ENCODE measurements at places on chromosomes 12 and 14.

DNA sequence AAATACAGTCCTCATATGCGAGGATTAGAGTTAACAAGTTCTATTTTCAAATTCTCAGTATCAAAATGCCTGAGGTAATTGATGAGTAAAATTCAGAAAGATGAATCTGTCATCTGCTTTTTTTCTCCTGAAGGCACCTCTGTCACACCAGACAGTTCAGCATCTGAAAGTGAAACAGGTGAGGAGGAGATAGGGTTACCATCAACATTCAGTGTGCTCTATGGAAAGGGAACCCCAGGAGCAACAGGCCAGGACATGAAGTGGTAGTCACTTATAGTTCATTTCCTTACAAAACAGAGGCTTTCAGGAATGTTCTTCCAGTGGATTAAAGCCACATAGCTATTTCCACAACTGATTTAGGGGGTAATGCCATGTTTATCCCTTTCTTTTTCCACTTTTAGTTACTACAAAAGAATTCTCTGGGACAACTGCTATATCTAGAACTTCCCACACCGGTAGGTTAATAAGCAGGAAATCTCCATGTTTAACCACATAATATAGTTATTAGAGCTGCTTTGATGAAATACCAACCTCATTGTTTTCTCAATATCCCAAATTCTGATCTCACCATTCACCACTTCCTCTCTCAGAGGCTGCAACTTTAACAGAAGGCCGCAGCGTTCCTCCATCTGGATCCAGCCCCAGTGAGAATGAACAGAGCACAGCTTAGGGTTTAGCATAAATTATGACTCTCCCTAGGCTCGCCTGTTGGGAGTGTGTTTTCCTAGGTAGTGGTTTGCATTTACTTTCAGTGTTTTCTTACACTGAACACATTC is 177.0 kb upstream of the CNTN1 start:
- no peak for DNase-seq

- no peak for DNase-seq
Observed at GRCh38 chr12:53279283-53279869, 11.3 kb downstream of the ESPL1 start.

DNA sequence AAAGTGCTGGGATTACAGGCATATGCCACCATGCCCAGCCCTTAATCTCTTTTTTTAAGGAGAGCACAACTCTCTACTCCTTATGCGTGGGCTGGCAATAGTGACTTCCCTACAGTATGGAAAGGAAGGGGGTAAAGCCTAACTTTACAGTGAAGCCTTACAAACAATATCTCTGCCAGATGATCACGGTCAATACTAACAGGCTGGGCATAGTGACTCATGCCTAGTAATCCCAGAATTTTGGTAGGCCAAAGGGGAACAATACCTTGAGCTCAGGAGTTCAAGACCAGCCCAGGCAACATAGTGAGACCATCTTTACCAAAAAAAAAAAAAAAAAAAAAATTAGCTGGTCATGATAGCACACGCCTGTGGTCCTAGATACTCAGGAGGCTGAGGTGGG is 5.6 kb downstream of the PYM1 start:
- no peak for DNase-seq

DNA sequence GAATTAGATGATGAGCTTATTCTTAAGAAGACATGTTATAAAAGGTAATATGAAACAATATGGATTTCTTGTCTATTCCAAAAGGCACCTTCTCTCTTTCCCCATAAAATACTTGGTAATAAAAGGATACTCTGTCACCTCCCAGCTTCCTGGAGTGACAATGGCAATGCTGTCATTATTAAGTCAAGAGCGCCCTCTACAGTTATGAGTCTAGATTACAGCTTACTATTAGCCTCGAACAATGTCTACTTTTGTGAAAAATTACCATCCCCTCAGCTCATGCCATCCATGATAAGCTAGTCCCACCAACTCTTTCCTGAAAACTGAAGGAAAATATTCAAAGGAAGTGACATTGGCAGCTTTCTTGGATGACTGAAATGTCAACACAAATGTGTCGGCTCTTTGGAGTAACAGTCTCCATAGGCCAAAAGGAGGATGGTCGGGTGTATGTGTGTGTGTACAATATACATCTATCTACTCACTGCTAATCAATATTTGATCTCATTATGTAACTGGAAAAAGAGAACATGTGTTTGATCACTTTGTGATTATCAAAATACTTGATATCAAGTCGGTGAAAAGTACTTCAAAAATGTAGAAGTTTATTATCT is 48.7 kb upstream of the CDKN3 start:
- no peak for DNase-seq

DNA sequence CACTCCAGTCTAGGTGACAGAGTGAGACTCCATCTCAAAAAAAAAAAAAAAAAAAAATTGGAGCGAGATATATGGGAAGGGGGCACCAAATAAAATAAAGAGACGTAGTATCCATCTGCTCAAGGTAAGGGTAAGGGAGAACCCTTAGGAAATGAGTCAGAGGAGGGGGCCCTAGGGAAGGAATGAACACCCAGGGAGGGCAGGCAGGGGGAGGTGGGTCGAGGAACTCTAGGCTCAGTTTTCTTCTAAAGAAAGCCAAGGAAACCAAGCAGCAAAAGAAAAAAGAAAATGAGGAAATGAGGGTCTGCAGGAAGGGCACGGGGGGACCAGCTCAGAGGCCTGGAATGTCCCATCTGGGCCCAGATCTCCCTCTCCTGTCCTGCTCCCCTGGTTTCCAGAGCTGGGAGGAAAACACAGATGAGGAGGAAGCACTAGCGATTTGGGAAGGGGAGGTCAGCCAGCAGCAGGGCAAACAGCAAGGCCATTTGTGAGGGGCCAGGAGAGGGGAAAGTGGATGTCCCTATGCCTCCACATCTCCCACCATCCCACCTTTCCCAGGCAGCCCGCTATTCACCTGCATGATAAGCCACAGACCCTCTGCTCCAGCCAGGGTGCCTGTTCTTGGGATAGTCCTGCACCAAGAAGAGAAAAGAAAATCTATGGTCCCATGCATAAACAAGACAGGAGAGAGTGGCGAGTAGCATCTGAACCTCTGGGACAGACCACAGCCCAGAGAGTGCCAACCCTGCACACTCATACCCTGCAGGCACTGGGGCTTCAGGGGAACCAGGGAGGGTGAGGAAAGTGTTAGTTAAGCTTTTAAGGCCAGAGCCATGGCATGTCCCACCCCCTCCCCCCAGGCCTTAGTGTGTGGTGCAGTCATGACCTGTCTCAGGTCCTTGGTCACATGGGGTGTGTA is 11.9 kb downstream of the SPRYD3 start:
- DNase-seq = no peak

DNA sequence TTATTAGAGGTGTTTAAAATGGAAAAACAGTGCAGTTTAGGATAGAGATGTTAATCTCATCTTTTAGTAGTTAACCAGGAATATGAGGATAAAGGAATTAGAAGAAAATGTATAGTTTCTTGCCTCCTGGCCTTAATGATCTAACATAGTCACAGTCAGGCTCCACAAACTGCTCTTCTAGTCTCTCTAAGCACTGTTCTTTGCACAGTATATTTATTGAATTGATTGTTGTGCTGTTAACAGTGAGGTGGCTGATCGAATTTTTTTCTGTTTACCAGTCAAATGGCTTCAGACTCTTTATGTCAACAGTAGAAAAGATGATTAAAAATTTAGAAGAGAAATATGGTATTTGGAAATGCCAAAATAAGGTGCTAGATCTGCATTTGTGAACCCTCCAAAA is 37.8 kb downstream of the ATF7IP start:
- no peak for DNase-seq

- no peak for DNase-seq
Observed at GRCh38 chr14:64225151-64225757, 68.9 kb downstream of the ESR2 start.

DNA sequence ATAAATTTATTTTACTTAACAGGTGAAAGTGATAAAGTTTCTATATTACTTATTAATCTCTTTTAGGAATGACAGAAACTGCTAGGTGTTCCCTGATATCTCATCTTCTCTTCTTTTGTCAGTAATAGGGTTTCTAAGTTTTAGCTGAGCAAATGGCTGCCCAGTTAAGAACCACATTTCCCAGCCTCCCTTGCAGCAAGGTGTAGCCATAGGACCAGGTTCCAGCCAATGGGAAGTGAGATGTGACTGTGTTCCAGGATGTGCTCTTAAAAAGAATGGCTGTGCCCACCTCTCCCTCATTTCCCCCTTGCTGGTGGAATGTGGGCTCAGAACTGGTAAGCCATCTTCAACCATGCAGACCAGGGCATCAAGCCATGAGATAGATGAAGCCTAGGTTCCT is 165.6 kb downstream of the HELB start:
- no peak for DNase-seq

DNA sequence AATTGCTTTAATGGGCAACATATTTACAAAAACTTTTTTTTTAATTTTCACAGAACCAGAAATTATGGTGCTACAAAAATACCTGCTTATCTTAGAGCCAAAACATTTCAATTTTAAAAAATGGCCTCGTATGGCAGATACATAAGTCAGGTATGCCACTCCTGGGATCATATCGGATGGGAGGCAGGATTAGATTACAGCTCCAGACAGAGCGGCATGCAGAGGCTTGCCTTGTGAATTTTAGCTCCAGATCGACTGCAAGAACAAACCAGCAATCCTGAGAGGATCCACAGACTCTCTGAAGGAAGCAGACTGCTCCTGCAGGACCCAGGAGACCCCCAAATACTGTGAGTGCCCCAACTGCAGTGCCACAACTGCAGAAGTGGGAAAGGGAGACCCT is 169.3 kb upstream of the AMIGO2 start:
- DNase-seq = no peak

- DNase-seq = no peak
Observed at GRCh38 chr14:53062856-53063255, 90.3 kb downstream of the DDHD1 start.

- no peak for DNase-seq
Observed at GRCh38 chr14:54854181-54854580, 48.4 kb downstream of the GCH1 start.

DNA sequence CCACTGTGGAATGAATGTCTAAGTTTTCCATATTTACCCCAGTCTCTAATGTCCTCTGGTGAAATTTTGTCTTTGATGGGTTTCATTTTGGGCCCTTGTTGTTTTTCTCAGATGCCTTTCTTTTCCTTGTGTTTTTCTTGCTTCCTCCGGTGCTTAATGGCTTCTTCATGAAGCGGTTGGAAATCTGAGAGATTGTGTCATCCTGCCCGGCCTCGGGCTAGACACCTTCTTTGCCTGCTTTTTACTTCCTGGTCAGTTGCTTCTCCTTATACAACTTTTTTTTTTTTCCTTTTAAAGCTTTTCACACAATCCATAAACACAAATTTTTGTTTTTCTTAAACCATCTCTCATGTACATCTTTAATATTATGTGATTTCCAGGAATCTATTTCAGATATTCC is 7.1 kb downstream of the ETV6 start:
- DNase-seq = no peak

- no peak for DNase-seq
Observed at GRCh38 chr12:127680516-127680915, 586.5 kb upstream of the TMEM132C start.

- no peak for DNase-seq
Observed at GRCh38 chr12:60259225-60259624, 663.4 kb downstream of the SLC16A7 start.

DNA sequence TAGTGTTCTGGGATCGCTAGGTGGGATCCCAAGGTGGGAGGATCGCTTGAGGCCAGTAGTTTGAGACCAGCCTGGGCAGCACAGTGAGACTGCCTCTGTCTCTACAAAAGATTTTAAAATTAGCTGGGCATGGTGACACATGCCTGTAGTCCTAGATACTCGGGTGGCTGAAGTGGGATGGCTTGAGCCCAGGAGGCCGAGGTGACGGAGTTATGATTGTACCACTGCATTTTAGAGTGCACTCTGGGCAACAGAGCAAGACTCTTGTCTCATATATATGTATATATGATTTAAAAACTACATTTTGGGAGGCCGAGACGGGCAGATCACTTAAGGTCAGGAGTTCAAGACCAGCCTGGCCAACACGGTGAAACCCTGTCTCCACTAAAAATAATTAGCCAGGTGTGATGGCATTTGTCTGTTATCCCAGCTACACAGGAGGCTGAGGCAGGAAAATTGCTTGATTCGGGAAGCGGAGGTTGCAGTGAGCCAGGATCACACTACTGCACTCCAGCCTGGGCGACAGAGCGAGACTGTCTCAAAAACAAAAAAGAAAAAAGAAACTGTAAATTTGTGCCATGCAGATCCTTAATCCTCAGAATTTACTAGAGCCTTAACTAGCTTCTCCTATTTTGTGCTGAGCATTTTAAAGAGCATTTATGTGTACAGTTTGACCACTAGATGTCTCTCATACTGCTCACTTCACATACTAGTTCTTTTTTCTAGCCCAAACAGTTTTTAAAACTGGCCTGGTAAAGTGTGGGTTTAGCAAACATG is 114.8 kb downstream of the MON2 start:
- DNase-seq = peak; percentile 70

- no peak for DNase-seq
Observed at GRCh38 chr12:59077575-59078426, 157.5 kb upstream of the LRIG3 start.

DNA sequence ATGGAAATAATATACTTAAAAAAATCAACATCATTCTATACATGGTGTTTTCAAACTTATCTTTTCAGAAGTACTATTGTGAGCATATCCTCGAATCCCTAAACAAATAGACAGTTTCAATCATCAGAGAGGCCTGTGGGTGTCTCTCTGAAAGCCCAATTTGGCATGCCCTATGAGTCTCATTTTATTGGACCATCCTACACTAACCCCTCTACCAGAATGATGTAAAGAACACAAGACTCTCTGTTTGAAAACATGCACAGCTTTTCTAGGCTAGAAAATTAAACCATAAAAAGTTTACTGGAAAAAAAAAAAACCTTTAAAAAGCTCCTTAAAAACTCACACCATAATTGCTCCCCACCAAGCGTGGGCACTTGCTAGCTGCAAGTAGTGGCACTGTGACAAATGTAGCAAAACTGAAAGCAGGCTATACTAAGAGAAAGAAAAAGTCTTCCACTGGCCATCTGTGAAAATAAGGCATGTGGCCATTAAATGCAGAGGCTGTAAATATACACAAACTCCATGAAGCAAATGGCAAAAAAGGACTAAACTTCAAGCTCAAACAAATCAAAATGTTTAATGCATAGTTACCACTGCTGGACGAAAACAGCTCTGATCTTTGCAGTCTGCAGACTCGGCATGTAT is 394.2 kb downstream of the SOX5 start:
- no peak for DNase-seq

DNA sequence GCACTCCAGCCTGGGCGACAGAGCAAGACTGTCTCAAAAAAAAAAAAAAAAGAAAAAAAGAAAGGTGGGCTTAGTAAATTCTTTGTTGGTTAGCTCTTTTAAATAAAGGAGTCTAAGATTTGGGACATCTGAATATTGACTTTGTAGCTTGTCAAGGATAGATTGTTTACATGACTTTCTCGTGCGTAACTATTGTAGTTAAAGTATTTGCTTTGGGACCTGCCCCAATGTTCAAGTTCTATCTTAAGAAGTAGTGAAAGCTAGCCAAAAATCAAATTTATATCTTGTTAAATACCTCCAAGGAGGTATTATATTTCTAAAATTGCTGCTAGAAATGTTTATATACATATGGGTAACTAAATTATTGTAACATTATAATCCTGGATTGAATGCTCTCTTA is 32.4 kb downstream of the PTPN21 start:
- no peak for DNase-seq

GRCh38 chr12:23781118-23781517 is 168.4 kb downstream of the SOX5 start:
- DNase-seq = no peak
